WTC11 (cell line): ENCODE measurements at places on chromosomes 4 and X.
A peak's percentile ranks its signal among the peaks of the same experiment; 100 is the strongest.

- no peak for DNase-seq
Measured at GRCh38 chrX:116596010-116596409, 133.2 kb upstream of the CT83 start.

- no peak for DNase-seq
Measured at GRCh38 chrX:47498411-47498810, 15.4 kb upstream of the ZNF41 start.

DNA sequence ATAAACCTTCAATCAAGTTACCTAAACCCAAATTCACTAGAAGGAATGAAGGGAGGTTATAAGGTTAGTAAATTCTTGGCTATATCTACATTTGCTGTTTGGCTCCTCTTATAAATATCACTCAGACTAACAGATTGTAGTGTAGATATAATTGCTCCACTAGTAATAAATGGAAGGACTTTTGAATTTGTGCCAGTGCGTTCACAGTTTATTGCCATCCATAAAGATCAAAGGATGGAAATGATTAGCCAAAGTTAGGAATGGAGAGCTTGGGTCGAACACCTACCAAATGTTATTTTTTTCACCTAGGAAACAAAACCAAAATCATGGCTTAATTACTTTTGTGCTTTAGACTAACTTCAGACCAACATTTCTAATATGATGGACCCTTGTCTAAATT, 9.2 kb downstream of the DTHD1 start:
- DNase-seq, result no peak

DNA sequence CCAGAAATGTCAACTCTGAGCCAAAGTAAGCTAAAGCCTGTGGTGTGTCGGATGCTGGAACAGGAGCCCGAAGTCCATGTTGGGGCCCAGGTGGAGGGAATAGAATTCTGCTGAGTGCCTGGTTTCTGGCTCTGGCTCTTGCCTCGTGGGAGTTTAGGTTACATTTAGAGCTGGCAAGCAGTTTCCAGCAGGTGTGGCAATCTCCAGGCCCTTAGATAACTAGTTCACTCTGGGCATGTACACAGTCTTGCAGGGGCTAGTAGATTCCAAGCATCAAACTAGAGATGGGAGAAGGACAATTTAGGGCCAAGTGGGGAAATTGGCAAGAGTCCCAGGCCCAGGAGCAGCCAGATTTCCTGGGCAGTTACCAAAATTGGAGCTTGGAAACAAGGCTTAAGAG, 56.3 kb upstream of the STOX2 start:
- no peak for DNase-seq

DNA sequence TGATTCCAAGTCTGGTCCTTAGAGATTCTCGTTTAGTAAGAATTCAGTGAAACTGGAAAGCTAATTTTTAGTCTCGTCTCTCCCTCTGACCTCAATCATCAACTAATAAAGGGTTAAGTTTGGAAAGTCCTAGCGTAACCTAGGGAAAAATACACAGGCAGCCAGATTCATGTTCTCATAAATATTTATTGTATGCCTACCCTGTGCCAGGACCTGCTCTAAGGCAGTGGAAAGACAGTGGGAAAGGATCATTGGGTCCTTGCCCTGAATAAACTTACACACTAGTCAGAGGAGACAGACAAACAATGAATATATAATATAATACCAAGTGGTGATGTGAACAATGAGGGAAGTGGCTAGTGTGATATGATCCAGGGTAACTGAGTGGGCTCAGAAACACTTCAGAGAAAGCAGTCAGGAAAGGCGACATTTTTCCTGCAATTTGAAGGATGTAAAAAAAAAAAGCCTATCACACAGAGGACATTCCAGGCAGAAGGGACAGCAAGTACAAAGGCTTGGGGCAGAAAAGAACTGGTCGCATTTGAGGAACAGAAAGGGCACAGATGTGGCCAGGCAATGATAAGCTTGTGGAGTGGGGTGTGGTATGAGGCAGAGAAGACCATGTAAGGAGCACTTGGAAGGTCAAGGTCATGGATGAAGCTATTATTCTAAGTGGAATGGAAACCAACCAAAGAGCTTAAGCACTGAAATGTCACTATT, 128.8 kb downstream of the AMELX start:
- DNase-seq, result no peak

DNA sequence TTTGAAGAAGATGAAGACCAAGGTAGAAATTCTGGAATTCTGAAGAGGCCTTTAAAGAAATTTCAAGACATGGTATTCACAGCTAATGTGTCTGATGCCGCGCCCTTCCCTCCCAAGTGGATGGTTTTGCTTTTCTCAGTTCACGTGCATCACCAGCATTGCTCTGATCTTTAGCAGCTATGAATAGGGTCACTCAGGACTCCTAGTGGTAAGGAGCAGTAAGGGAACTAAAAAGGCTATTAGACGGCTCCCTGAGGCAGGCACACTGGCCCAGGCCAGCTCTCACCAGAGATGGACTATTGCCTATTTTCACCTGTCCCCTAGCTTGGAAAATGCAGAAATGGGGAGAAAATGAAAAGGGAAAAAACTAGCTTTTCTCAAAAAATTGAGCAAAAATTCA, 447.5 kb upstream of the RASGEF1B start:
- peak; percentile 16 for DNase-seq

GRCh38 chr4:147863111-147863747, 131.3 kb downstream of the ARHGAP10 start:
- no peak for DNase-seq

DNA sequence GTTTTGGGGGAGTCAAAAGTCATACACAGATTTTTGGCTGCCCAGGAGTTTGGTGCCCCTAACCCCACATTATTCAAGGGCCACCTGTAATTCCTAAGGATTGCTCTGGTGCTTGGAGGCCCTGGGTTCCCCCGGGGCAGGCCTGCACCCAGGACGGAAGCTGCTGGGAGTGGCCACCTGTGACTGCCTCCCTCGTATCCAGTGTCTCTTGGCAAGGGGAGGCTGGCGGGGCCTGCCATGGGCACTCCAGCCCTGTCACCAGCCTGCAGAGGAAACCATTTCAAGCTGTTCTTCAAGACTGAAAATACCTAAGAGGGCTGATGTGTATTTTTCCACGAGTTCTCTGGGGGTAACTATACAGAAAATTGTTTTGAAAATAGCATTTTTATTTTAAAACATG, 24.5 kb upstream of the GPR78 start:
- DNase-seq, result no peak

GRCh38 chr4:119664168-119664907, 35.7 kb upstream of the PDE5A start:
- DNase-seq, result no peak

DNA sequence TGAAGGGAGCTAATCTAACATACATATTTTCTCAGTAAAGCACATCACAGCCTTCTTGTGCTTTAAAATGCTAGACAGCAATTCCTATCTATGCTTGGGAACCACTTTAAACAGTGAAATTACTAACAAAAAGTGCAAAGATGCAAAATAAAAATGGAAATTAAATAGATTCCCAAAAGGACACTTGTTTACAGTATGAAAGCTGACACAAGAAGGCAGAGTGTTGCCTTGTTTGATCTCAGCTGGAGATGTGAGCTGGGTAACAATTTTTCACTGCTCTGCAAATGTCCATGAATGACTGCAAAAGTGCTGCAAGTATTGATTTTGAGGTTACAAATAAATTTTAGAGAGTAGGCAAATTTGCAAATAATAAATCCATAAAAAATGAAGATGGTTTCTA, 22.3 kb downstream of the GRIA2 start:
- DNase-seq, result no peak

GRCh38 chrX:68443155-68443868, 10.0 kb upstream of the OPHN1 start:
- no peak for DNase-seq

- no peak for DNase-seq
Measured at GRCh38 chr4:171794528-171794927, 18.7 kb upstream of the GALNTL6 start.

DNA sequence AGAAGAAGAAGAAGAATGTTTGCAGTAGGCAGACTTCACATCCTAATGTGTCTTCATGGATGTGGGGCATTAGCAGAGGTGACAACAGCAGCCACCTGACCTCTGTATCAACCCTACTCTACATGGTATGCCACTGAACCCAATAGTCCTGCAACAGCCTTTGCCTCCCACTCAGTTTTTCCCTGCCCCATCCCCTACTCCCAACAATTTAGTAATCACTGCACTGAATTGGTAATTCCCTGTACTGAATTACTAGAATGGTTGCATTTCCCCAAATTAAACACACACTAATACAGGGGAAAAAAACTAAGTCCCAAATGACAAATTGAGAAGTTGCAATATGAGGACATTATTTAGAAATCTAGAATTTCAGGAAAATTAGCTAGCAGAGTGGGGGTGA, 31.4 kb upstream of the FAM241A start:
- no peak for DNase-seq

- no peak for DNase-seq
Measured at GRCh38 chr4:118367872-118368271, 15.1 kb upstream of the PRSS12 start.

- DNase-seq, result no peak
Measured at GRCh38 chr4:83320548-83320947, 14.1 kb downstream of the HPSE start.

- no peak for DNase-seq
Measured at GRCh38 chrX:109911046-109911445, 91.9 kb upstream of the TMEM164 start.

DNA sequence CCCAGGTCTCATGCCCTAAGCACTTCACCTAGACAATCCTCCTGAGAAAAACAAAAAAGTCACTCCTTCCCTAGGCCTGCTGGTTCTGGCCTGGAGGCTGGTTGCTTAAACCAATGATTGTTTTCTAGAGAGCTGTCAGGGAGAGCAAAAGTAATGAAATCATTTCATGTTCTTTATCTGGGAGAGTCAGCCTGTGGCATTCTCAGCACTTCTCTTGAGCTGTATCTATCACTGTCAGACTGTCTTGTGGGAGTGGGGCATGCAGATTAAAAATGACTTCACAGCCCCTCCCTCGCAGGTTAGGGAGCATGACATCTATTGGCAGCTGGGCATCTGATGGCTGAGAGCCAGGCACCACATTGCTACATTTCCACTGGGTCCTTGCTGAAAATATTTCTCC, 20.4 kb upstream of the TMEM154 start:
- no peak for DNase-seq

DNA sequence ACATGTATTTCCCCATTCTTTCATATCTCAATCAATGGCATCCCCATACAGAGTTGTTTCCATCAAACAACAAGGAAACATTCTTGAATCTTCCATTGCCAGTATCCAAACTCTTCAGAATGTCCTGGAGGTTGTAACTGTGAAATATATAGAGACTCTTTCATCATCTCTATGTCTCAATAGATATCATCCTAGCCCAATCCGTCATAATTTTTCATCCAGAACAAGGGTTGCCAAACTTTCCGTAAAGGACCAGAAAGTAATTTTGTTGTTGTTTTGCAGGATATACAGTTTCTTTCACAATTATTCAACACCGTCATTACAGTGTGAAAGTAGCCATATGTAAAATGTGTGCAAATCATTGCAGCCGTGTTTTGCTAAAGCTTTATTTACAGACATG, 15.2 kb upstream of the CXCL6 start:
- DNase-seq, result no peak

DNA sequence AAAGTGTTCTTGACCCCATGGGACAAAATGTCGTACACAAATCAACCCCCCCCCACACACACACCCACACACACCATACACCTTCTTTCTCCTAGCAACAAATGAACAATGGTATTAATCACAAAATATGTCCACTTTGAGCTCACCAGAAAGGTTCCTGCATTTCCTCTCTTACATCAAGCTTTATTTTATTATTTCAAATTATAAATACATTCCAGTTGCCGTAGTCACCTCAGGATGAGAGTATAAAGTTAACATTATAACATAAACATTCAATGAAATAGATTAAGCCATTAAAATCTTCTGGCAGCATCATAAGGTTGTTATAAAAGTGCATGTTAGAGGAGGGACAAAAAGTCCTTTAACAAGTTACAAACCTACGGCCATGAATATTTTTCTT, 7.3 kb downstream of the XK start:
- DNase-seq, result no peak

DNA sequence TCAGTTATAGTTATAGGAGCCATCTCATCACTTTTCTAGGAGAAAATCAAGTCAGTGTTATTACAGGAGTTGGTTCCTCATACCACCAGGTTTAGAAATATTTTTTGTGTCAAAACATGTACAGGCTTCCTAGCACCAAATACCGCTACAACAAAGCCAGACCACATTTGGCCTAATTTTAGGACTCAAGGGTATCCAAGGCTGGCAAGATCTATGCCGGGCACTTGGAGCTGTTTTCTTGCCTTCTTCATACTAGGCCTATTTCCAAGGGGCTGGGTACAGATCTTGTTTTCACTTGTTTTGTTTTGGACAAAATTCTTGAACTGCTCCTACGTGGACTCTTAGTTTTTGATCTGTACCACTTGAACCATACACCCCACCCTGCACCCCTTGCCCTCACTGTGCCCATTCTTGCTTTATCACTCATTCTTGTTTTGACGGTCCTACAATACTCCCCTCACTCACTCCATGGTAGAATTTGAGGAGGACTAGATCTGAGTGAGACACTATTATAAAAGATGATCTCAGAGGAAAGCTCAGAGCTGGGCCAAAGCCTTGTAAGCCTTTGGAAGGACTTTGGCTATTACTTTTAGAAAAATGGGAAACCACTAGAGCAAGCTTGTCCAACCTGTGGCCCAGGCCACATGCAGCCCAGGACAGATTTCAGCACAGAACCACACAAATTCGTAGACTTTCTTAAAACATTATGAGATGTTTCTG, 17.7 kb upstream of the TMEM144 start:
- DNase-seq, result no peak

- DNase-seq, result no peak
Measured at GRCh38 chr4:55733932-55734331, 85.7 kb upstream of the EXOC1L start.
